ENCODE measurements at places on chromosomes 13 and 19.

DNA sequence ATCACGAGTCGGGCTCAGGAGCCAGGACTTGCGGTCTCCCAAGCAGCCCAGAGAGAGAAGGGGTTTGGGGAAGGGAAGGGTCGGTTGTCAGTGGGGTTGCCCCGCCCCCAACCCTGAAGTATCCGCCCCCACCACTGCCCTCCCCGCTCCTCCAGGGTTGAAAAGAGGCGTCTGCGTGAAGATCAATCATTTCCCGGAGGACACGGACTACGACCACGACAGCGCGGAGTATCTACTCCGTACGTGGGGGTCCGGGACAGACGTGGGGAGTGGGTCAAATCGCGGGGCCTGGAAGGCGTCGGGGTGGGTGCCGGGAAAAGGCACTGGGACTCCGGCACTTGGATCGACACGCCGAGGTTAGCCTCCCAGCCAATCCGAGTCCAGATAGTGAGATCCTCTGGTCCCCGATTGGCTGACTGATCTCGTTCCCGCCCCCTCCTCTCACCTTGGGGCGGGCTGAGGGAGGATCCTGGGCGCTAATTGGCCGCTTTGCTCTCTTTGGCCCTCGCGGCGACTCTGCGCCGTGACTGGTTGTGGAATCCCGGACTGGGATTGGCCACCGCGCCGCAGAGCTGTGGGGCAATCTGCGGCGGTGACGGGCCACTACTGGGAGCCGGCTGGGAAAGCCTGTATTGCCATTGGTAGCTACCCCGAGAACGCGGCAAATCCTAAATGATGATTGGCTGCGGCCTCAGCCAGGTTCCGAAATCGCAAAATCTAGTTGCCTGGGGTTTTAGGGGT lies 13.3 kb upstream of the CACNG6 start:
- no peak for DNase-seq

- DNase-seq = no peak
These were observed 330.3 kb upstream of the ARGLU1 start for GRCh38 chr13:106898231-106898630.

DNA sequence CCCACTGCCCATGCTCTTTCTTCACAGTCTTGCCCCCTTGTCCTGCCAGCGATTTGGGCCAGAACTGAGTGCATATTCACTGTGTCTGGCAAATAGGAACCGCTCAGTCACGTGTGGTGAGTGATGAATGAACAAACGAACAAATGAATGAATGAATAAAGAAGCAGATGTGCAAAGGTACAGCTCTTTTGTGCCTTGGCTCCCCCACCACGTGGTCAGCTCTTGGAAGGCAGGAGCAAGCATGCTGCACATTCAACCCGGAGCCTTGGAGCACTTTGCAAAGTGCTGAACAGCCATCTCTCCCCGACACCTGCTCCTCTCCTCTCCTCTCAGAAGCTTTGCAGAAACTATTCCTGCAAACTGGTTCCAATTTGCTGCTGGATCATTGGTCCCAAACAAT lies 52.4 kb downstream of the LATS2 start:
- no peak for DNase-seq

DNA sequence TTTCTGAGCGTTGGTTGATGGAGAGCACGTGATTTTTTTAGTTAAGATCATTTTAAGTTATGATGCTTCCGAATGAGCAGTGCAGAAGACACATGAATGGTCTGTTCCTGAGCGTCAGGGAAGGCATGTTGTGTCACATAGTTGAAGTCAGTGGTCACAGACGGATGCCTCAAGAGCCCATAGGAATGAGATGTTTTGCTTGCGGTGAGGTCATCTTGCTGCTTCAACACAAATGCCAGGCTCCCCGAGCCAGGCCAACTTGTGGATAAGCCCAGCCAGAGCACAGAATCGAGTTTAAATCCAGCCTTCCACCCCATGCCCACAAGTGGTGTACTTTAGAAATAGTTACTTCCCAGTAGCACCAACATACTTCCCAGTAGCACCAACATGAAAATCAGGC lies 5.4 kb downstream of the UPF3A start:
- DNase-seq = no peak

GRCh38 chr13:30159446-30159839 lies 147.9 kb downstream of the KATNAL1 start:
- DNase-seq = no peak

DNA sequence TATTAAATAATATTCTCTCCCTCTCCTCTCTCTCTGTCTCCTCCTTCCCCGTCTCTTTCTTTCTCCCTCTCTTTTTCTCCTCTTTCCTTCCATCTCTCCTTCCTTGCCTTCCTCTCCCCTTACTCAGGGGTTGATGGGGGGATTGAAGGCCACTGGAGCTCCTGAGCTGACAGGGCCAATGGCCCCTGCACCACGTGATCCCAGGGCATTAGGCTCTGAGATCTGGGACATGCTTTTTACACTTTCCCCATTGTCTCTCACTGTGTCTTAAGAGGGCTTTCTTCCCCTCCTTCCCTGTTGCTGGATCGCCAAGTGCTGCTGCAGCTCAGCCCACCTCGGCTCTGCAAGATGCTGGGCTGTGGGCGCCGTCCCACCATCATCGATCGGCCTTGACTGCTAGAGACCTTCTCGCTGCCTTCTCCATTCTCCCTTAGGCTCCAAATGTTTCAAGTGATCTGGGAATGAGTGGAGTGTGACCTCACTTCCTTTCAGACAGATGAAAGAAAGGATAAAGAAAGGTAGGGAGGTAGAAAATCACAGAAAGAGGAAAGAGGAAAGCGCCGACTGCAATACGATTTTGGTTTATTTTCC lies 42.2 kb downstream of the COL4A1 start:
- DNase-seq = no peak

DNA sequence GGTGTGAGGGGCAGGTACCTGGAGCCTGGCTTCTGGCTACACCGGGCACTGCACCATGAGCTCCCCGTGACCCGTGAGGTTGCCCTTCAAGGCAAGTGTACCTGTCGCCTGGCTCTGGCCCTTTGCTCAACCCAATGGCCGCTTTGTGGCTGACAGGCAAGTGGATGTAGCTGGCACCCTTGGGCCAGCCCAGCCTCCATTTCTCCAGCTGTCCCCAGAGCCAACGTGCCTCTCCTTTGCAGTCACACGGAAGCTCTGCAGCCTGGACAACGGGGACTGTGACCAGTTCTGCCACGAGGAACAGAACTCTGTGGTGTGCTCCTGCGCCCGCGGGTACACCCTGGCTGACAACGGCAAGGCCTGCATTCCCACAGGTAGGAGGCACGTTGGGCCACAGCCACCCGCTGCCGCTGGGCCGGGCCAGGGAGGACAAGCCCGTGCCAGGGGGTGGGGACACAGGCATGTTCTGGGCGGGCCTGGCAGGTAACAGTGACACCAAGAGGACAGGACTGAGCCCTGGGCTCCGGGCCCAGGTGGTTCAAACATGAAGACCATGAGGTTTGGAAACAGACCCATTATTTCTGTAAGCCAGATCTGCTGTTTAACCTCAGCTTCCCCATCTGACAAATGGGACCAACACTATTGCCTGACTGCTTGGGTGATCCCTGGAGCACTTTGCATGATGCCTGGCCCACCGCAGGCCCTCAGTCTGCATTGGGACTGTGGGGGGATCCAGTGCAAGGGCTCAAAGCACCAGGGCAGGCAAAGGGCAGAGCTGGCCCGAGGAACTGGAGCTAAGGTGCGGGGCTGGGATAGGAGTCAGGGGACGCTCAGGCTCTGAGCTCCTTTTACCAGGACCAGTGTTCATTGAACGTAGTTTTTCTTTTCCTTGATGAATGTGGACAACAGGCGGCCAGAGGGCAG lies 17.5 kb upstream of the PROZ start:
- DNase-seq = no peak
